Astrocyte (in vitro differentiated cells and primary cell): ENCODE measurements at places on chromosomes 2 and 18.

DNA sequence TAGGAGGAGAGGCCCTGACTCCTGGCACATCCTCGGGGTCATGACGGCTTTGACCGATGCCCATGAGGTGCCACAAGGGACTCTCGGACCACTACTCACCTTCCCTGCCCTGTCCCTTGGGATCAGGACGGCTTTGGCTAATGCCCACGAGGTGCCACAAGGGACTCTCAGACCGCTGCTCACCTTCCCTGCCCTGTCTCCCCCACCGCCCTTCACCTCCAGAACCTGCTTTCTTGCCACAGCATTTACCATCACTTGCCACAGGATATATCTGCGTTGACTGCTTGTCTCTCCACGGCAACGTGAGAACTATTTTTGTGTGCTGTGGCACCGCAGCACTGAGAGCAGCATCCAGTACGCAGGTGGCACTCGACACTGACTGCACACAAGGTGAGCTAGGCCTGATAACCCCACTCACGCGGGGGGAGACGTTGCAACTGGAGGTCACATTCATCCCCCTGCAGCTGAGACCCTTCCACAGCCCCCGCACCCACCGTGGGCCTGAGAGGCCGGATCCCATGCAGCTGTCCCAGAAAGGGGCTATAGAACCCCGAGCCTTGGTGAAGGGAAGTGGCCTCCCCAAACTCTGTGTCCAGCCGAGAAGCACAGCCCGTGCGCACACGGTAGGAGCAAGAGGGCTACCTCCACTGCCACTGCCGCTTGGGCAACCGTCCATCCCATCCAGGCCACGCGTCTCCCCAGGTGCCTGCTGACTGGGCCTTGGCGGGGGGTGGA lies 47.5 kb downstream of the ANO7 start:
- DNase-seq, result no peak
- H3K27me3 ChIP-seq, result no peaks in the 10 kb centered on the region
- no peaks in the 10 kb centered on the region for H3K4me1 ChIP-seq
- no peak overlapping the region for H3K4me3 ChIP-seq
- H3K27ac ChIP-seq, result no peak overlapping the region

GRCh38 chr2:61620244-61621159 lies 82.3 kb upstream of the XPO1 start:
- H3K27me3 ChIP-seq, result no peaks in the 10 kb centered on the region
- H3K27ac ChIP-seq, result peak overlapping the region; percentile 77
- H3K4me3 ChIP-seq, result no peak overlapping the region

DNA sequence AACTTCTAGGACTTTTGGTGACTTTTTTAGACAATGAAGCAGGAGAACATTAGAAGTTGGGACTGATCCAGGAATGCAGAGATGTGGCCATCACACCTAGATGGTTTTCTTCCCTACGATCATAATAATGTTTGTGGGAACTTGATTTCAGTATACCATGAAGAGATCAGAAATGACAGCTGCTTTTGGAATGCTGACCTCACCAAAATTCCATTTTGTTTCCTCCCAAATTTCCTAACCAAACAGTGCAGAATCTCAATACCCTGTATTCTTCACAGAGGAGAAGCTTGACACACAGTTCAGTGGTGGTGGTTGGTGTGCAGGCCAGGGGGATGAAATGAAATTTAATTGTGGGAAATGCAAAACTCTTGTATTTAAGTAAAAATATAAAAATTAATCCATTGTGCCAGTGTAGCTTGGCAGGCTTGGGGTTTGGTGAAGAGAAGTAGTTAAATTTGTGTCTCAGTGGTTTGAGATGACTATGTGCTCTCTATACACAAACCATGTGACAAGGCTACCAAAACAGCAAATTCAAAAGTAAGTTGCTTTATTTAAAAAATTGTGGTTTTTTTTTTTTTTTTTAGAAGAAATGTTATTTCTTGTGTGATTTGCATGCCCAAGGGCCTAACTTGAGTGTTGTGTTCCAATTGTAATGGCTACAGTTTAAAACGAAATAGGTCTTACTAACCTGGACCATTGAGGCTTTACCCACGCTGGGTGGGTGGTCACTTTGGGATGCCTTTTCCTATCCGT lies 252.4 kb downstream of the LPIN1 start:
- DNase-seq, result peak; percentile 54
- H3K4me3 ChIP-seq, result no peak overlapping the region
- peaks cover 2% of the 10 kb centered on the region for H3K4me1 ChIP-seq

DNA sequence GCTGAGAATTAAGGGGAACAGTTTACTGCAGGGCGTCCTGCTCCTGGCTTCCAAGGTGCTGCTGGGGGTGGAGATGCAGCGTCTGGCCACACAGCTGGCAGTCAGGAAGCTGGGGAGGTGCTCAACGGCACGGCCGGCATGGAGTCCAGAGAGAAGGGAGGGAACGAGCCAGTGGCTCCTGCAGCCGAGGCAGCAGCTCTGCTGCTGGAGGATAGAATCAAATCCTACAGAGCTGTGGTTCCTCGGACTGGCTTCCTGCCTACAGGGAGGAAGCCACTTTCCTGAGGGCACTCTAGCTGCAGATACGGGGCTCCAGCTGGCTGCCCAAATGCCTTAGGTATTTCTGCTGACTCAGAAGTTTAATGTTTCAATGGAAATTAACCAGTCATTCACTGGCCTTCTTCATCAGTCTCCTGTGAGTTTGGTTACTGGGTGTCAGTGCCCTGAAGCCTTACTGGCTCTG lies 266.3 kb downstream of the TWIST2 start:
- H3K27me3 ChIP-seq, result no peaks in the 10 kb centered on the region
- DNase-seq, result peak; percentile 32
- H3K4me1 ChIP-seq, result peaks cover 9% of the 10 kb centered on the region
- H3K36me3 ChIP-seq, result no peaks in the 10 kb centered on the region

GRCh38 chr2:238599549-238600505 lies 173.1 kb downstream of the ASB1 start:
- H3K4me1 ChIP-seq, result peaks cover 19% of the 10 kb centered on the region
- H3K36me3 ChIP-seq, result no peaks in the 10 kb centered on the region
- H3K27me3 ChIP-seq, result peaks cover 2% of the 10 kb centered on the region
- no peak overlapping the region for H3K4me3 ChIP-seq

DNA sequence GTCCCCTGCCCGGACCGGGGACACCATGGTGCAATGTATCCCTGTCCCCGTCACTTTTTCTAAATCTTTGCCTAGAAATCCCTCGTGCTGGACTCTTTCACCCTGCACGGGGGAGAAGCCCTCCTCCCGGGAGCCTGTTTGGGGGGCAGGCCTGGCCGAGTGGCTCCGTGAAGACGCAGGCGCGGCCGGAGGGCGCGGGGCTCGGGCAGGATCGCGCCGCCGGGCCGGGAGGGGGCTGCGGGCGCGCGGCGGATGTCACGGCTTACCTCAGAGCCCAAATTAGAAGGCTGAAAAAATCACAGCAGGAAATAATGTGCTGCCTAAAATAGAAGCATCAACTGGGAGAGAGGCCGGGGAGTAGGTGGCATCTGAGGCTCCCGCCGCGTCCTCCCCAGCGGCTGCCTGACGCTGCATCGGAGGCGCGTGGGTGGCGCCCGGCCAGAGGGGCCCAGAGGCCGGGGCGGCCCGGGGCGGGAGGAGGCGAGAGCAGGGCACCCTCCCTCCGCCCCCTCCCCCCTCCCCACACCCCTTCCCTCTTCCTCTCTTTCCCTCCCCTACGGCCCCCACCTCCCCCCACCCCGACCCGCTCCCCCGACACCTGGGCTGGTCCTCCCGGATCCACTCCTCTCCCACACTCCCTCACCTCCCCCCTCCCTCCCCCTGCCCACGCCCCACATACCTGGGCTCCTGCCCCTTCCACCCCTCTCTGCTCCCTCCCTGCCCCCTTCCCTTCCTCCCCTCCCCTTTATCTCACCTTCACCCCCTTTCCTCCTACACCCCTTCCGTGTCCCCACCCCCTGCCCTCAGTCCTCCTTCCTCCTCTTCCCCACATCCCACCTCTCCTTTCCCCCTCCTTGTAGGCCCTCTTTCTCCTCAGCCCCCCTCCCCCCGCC lies 51.9 kb downstream of the SLC4A1AP start:
- H3K27ac ChIP-seq, result peak overlapping the region; percentile 60
- H3K27me3 ChIP-seq, result no peaks in the 10 kb centered on the region
- no peaks in the 10 kb centered on the region for H3K36me3 ChIP-seq

- H3K4me3 ChIP-seq, result no peak overlapping the region
- no peaks in the 10 kb centered on the region for H3K27me3 ChIP-seq
- no peaks in the 10 kb centered on the region for H3K4me1 ChIP-seq
- no peak for DNase-seq
- H3K27ac ChIP-seq, result no peak overlapping the region
Measured at GRCh38 chr2:62231541-62231940, 35.6 kb downstream of the B3GNT2 start.
